8988T (cell line): ENCODE measurements at places on chromosomes 2 and 18.

- no peak for DNase-seq
Measured at GRCh38 chr2:232349946-232350635, 28.5 kb upstream of the ALPP start.

DNA sequence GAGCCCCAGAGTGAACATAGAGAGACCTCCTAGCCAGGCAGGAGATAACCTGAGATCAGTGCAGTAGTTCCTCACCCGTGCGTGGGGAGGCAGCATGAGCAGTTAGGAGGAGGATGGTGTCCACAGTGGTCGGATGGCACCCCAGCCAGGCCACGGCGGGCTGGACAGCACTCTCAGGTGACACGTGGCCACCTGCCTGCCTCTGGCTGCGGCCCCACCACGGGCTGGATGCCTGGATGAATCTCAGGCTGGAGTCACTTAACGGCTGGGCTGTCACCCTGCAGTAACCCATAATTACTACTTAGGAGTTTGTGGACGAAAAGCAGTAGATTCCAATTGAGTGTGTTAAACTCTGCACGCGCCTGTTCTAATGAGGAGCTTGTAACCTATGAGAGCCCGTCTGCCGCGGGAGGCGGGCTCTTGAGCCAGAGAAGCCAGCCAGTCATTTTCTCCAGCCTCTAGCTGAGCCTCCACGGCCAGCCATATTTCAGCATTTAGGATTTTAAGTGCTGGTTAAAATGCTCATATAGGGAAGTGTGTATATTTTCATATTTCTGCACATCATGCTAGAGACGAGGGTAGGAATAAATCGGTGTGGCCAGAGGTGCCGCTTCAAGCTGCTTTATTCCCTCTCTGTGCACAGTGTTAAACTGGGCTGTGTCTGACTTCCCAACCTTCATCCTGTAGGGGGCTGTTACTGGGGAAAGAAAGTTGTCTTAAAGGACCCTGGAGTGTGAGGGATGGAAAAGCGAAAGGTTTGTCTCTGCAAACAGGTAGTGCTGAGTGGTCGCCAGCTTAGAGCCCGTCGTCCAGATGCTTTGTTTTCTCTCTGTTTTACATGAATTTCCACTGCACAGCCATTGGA is 144.0 kb downstream of the GLI2 start:
- DNase-seq, result peak; percentile 61

DNA sequence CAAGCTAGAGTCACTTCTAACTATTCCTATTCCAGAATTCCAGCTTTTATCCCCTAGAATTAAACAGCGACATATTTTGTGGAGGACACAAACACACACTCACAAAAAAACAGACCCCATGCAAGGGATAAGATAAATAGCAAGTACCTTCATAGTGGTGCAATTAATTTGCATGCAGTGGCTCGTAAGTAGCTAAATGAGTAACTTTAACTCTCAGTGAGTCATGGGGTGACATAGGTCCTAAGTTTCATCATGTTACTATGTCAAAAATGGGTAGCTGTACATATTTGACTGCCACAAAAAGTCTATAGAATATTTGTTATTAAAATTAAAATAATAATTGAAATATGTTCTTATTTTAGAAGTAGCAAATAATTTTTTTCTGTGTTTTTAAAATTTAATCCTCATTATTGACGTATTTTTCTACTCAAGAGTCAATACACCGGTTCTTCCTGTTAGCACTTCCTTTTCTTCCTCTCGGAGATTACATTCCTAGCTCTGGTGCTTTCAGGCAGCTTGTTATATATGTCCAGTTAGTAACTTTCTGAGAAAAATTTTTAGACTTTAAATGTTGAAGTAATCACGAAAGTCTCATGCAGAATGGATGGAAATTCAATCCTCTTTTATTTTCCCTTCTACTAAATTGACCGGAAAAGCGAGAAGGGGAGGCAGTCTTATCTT is 247.0 kb downstream of the KCNH7 start:
- DNase-seq, result no peak

GRCh38 chr2:130370490-130370889 is 14.6 kb downstream of the PTPN18 start:
- DNase-seq, result no peak

DNA sequence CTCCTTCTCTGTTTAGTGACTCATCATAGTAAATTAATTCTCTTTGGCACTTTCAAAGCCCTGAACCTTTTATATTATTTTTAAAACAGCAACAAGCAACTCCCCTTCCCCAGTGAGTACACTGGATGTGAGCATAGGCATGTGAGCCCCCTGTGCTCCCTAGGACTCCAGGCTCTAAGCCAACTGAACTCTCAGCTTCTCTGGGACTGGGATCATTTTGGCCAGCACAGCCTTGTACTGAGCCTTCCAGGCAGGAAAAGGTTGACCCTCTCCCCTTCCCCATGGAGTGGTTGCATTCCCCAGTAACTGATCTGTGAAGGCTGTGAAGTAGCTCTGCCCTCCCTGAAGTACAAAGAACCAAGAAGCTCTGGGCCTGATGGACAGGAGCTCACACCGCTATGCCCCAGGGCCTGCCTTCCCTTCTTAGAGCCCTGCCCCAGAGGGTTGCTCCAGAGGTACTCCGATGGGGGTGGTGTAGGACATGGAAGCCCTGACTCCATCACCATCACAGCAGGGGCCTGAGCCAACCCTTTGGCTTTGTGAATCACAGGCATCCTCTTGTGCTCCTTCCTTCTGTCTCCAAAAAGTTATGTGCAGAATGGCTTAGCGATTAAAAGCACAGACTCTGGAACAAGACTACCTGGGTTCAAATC is 57.8 kb downstream of the ADD2 start:
- no peak for DNase-seq

GRCh38 chr2:240230291-240230931 is 90.0 kb upstream of the OTOS start:
- DNase-seq, result no peak

DNA sequence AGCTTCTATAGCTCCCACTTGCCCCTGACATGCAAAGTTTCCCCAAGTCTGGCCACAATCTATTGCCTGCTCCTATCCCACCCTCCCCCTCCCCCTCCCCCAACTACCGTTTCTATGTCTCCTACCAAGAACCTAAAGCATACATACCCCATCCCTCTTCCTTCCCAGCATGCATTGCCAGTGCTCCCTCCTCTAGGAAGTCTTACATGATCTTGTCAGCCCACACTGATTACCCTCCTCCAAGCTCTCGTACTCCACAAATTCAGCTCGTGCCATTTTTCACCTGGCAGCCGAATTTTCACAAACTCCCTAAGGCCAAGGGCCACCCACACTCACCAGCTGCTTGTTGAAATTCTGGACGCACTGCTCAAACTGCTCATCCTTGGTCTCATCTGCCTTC is 30.7 kb downstream of the BIN1 start:
- DNase-seq, result no peak
